NCI-H1436 treated with DMSO at 0.1 percent for 48 hours (cell line): ENCODE measurements at places on chromosomes 5 and 9.

GRCh38 chr9:744790-745484 is 96.6 kb upstream of the DMRT1 start:
- DNase-seq, result no peak

GRCh38 chr9:134350416-134350994 is 24.2 kb downstream of the RXRA start:
- no peak for DNase-seq

DNA sequence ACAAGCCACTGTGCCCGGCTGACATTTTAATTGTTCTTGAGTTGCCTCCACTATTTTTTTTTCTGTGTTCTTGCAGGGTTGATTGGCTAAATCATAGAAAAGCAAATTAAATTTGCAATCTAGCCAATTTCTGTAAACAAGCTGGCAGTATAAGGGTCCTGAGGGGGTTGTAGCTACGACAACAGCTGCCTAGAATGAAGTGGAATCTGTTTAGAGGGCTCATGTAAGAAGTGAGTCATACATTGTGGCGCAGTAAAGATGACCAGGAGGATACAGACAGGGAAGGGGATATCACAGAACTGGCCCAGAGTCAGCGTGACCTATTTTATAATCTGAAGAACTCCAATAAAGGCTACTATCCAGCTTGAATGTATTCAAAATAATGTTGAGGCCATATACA is 82.2 kb upstream of the TLE1 start:
- no peak for DNase-seq

DNA sequence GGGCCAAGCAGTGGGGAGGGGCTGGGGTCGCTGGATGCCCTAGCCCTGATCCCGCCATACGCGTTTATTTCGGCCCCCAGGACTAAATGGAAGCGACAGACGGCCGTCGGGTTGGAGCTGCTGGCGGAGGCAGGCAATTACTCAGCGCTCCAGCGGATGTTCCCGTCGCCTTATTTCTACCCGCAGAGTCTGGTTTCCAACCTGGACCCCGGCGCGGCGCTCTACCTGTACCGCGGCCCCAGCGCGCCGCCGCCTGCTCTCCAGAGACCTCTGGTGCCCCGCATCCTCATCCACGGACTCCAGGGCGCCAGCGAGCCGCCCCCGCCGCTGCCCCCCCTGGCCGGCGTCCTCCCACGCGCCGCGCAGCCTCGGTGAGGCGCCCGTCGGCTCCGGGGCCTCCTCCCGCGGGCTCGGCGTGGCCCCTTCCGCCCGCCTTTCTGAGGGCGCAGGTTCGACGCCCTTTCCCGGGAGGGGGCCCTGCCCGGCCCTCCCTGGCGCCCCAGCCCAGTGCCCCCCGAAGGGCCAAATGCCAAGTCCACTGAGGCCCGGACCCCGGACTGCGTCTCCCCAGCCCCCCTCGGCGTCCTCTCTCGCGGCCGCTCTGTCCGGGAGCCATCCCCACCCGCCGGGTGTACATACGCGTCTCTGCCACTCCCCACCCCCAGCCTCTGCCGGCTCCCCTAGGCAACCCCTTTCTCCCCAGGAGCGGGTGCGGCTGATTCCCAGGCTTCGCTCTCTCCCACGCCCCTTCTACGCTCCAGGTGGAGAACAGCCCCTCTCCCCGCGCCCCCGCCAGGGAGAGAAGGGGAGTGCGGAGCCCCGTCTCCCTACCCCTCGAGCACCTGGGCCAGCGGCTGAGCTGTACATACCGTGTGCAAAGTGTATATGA is 7.0 kb downstream of the BARHL1 start:
- DNase-seq, result no peak

DNA sequence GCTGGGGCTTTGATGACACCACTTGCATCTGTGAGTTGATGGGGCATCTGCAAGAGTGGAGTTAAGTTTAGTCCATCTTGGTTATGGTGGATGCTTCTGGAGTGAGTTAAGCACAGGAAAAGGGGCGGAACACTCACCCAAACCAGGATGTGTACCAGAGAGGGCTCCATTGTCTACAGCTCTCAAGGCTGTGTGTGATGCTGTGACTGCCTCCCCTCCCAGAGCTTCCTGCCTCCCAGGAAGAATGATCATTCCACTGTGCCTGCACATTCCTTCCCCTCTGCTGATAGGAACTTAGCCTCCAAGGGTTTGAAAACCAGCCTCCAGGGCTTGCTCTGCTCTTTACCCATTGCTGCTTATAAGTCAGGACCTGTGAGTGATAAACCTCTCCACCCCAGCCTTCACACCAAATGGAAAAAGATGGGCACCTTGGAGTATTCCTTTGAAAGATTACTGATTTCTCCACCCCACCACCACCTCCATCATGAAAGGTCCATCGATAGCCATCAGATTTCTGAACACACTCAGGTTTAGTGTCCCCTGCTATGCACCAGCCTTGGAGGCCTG is 160.1 kb upstream of the SPRY4 start:
- DNase-seq, result no peak

DNA sequence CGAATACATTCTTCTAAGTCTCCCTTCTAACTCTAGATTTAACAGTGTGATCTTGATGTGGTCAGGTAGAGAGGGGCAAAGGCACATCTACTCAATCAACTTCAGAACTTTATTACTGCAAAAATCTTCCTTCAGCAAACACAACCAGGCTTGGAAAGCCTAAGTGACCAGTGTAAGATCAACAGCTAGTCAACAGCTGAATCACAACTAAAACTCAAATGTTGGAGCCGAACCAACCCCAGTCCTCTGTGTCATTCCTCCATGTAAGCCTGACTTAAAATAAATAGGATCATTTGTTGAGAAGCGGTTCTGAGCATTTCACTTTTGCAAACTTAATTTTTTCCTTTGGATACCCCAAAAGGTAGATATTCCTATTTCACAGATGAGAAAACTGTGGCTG is 352.7 kb downstream of the EBF1 start:
- no peak for DNase-seq

GRCh38 chr5:150328515-150328914 is 25.8 kb upstream of the ARSI start:
- DNase-seq, result no peak

DNA sequence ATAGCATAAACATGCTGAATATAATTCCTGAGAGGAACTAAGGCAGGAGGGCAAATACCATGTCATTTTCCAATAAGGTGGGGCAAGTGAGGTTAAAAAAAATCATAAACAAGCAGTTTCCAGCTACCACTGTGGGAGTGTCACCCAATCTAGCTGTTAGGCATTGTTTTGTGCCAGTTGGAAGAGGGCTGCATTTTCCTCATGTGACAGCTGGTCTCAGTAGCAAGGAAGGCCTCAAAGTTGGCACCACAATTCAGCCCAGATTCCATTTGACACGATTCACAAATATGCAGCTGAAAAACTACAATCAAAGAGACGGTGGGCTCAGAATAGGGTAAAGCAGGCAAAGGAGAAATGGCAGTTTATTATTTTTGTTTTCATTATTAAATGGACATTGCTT is 636.1 kb downstream of the KIF4B start:
- DNase-seq, result no peak

DNA sequence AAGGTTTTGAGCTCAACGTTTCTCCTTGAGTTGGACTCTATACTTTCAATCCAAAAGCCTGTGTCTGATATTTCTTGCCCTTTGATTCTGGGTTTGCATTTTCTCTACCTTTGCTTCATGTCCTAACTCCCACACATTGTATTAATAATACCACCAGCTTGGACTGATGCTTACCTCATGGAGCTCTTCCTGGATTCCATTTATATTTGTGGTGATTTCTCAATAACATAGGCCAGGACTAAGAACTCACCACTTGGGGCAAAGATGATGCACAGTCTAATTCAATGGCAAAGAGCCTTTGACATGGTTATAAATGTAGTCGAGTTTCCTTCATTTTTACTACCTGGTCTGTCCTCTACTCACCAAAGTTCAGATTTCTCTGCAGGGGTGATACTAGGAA is 27.5 kb upstream of the EFNA5 start:
- no peak for DNase-seq

DNA sequence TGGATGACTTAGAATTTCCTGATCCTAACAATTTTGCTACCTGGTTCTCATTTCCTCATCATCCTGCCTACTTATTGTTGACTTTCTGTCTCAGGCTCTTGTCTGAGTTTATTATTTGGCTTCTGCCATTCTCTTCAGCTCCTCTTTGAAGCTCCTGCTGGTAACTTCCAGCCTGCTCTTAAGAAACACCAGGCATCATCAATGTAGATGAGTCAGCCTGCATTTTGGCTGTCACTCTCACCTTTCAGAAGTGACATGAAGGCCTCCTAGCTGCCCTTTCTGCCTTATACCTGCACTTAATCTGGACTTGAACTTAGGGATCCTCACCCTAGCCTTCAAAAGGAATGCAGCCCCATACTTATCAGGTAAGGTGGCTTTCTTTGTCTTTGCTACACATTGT is 551.8 kb upstream of the ZNF608 start:
- DNase-seq, result no peak

DNA sequence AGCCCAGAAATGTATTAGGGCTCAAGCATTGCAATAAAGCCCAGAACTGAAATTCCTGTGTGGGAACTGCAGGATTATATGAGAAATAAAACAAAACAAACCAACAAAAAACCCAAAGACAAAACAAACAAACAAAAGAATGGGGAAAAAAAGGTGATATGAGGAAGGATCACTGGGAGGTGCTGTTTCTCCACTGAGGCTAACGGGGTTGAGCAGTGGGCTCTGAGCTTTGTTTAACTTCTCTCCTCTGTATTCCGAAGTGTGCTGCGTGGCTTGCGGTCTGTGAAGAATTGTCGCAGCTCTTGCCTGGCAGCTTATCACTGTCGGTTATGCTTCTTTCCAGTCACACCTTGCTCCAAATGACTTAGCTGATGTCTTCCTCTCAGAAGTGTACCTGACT is 106.3 kb downstream of the TENT4A start:
- no peak for DNase-seq

DNA sequence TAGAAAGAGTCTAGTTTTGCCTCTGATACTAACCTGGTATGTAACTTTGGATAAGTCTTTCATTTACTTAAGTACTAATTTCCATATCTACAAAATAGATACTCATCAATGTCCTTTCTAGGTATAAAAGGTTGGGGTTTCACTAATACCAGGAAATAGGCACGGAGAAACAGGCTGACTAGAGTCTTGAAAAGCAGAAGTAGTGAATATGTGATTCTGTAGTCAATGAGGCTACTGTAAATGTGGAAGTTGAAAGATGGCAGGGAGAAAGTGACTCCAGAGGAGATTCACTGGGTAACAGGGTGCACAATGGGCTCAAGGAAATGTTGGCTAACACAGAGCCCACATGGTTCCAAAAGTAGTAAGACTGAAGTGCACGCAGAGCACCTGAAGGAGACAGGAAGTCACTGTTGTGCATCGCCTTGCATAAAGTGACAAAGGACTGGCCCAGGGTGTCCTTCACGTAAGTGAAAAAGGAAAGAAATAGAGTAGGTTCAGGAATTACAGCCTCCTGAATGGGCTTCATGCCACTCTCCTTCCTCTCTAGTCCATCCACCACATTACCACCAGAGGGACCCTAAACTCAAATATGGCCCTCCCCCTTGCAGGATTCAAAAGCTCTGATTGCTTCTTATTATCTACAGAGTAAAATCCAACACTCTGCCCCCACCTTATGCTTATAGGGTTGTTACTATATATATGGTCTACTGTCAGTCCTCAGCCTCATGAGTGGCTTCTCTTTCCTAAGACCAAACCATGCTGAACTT is 288.0 kb upstream of the SMARCA2 start:
- DNase-seq, result no peak

DNA sequence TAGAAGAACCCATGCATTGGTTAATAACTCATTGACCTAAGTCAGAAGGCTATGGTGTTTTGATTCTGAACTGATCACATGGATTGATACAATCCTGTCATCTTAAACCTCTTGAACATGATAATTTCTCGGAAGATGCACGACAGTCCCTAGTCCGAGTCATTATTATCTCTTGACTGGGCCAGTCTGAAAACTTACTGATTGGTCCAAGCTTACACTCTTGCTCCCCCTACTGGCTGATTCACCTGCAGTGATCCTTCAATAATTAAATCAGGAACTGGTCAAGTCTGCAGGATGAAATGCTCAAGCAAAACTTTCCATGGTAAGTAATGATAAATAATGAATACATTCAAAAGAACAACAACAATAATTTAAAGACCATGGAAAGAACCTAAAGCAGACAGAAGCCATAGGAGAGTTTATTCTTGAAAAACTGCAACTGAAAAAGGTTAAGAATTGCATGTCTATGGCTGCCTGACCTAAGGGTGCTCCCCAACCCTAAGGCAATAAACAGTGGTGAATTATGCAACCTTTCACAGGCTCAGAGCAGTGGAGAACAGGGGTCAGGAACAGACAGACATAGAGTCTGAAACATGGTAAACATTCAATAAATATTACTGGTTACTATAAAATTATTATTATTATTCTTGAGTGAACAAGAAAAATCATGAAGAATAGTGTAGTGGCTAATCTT is 79.3 kb downstream of the BRINP1 start:
- no peak for DNase-seq

DNA sequence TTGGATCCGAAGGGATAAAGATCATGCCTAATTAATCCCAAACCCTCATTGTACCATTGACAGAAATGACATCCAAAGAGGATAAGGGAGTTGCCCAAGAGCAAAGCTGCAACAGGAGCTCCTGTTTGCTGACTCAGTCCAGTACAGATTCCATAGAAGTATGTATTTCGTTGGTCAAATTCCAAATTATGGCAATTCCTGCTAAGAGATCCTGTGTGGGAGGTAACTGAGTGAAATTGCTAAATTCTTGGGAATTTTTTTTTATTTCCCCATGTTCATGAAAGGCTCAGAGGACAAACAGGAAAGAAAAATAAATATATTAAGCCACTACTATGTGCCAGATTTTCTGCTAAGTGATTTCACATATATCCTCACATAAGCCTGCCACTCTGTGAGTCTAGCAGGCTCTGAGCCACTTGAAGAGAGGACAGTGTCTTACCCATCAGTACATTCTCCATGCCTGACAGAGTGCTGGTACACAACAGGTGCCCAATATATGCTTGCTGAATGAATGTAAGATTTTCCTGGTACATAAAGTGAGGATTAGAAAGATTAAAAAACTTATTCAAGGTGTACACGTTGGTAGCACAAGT is 132.7 kb downstream of the GLIS3 start:
- no peak for DNase-seq

GRCh38 chr5:68303754-68304420 is 88.3 kb downstream of the PIK3R1 start:
- DNase-seq, result no peak

DNA sequence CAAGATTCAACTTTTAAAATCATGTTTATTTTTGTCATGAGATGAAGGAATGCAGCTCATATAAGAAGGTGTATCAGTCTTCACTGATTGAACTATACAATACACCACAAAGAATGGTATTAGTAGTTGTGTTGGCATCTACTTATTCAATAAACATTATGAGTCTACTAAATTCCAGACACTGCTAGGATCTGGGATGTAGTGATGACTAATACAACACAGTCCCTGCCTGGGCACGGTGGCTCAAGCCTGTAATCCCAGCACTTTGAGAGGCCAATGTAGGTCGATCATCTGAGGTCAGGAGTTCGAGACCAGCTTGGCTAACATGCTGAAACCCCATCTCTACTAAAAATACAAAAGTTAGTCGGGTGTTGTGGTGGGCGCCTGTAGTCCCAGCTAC is 171.4 kb upstream of the NFIB start:
- no peak for DNase-seq

GRCh38 chr9:80125731-80126264 is 554.0 kb downstream of the TLE4 start:
- no peak for DNase-seq
